ENCODE measurements at places on chromosomes 5 and 9.

- peak; percentile 42 for DNase-seq
These were observed 63.8 kb upstream of the RNF130 start for GRCh38 chr5:180135128-180135955.

DNA sequence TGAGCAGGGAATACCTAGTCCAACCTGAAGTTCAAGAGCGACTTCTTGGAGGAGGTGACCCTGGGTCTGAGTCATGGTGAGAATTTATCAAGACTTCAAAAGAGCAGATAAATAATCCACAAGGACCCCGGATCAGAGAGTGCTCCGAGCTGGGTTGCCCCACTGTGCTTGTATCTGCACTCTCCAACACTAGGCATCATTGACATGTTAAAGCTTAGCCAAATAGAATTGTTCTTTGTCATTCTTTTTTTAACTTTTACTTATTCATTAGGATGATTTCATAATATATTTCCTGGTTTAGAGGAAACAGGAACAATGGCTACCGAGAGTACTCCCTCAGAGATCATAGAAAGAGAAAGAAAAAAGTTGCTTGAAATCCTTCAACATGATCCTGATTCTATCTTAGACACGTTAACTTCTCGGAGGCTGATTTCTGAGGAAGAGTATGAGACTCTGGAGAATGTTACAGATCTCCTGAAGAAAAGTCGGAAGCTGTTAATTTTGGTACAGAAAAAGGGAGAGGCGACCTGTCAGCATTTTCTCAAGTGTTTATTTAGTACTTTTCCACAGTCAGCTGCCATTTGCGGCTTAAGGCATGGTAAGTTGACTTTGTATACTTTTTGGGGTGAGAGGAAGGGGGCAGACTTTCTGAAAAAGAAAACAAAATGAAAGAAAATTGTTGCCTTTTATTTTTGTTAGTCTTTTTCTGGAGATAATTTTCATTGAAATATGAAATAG, at the start of gene CARD6:
CARD6 (plus strand) TSS at position 300 of the 738 bp plus-strand sequence; CDS start at position 316, 16 bp downstream.
- DNase-seq = no peak

- no peak for DNase-seq
These were observed 39.9 kb downstream of the PAX5 start for GRCh38 chr9:36993933-36994764.

DNA sequence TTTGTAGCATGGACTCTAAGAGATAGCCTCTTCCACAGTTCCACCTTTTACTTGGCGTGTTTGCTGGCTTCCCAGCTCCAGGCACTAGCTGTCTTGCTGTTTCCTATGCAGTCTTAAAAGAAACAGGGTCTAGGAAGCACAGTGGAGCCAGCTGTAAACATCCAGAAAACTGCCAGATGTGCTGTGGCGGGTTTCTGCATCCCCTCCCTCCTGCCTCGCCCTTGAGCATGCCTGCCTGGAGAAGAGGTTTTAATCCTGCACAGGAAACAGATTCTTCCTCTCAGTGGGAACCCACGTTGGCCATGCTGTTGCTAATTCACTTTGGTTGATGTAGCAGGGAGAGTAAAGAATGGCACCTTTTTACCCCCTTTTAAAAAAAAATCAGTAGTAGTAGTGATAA, 121.3 kb downstream of the RPS23 start:
- no peak for DNase-seq

DNA sequence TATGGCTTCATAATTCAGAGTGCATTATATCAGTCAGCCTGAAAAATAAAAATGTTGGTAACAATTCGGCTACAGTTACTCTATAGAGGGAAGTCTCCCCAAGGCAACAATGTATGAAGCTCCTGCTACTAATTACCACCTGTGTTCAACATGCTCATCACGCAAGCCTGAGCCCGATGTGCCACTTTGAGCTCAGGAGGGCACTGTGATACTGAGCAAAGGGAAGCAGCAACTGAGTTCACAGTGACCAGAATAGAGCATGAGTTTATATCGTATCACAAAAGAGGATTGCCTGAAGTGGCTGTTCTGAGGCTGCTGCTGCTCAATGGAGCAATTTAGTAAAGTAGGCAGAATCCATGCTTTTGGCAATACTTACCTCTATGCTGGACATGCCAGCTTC, 202.0 kb upstream of the HAPLN1 start:
- DNase-seq = no peak

- no peak for DNase-seq
These were observed 10.0 kb downstream of the TENT4A start for GRCh38 chr5:6723122-6723815.

DNA sequence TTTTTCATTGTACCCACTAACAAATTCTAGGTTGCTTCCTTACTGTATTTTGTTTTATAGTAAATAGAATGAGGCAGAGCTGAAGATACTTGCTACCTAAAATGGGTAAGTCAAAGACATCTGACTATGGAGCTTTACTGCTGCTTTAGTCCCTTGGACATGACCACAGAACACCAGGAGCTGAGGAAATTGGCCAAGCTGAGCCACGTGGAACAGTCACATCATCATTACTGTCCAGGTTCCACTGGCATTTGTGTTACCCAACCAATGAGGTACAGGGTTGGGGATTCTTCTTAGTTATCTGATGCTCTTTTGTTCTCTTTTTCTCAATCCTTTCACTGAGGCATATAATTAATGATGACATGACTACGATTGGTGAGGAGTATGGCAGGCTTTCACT, 47.1 kb downstream of the SSBP2 start:
- DNase-seq = no peak

GRCh38 chr5:1054018-1054798, 45.6 kb downstream of the NKD2 start:
- no peak for DNase-seq

DNA sequence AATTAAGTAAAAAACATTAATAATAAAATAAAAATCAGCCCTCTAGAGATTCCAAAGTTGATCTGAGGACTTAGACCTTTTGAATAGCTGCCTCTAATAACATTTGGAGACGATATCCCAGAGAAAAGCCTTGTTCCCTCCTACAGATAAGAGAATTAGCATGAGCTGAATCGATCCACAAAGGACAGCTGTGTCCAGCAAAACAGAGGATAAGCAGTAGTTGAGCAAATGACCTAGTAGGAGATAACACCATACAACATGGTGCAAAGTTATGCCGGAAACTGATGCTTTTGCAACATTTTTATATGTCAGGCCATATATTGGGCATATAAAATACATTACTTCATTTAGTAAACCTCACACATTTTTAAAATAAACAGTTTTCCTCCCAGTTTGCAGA, 212.2 kb upstream of the PRR16 start:
- DNase-seq = no peak
